ENCODE measurements at places on chromosomes 7 and 10. TPM values are rescaled to one million over a fixed set of nuclear protein-coding genes. Genes with fewer than 3 reads are reported as not detected.

SLC26A5 gene
- total RNA-seq = not detected

DNA sequence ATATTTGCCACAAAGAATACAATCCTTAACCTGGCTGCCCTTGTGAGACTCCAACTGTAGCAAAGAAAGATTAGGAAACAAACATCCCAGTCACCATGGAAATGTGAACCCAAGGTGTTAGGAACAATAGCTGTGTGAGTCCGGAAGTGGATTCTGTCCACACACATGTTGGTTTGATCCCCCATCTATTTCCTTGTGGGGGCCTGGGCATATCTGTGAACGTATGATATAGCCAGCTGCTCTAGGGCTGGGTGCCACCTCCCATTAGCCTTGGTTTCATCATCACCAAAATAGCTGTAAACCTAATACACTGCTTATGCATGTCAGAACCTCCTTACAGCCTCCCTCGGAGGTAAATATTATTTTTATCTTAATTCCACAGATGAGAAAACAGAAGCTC lies 26.4 kb downstream of the GRK5 start:
- no peak for DNase-seq

GRCh38 chr7:1794888-1795542 lies 124.9 kb downstream of the ELFN1 start:
- no peak for DNase-seq

- no peak for DNase-seq
These were observed 220.5 kb upstream of the AOAH start for GRCh38 chr7:36944838-36945237.

GRCh38 chr10:31833753-31834152 lies 94.9 kb downstream of the ARHGAP12 start:
- DNase-seq = no peak
